ENCODE measurements at places on chromosomes 6 and 20. TPM values are rescaled to one million over a fixed set of nuclear protein-coding genes. Genes with fewer than 3 reads are reported as not detected.
A peak's percentile ranks its signal among the peaks of the same experiment; 100 is the strongest.

MLN gene
- total RNA-seq = not detected

CSTF1 gene
- 105 TPM for total RNA-seq

PAQR8 gene
- 1.7 TPM for total RNA-seq

PPP1R3G gene
- 0.18 TPM for total RNA-seq

BPIFB4 gene
- total RNA-seq = not detected

PRRT1 gene
- total RNA-seq = not detected

DNA sequence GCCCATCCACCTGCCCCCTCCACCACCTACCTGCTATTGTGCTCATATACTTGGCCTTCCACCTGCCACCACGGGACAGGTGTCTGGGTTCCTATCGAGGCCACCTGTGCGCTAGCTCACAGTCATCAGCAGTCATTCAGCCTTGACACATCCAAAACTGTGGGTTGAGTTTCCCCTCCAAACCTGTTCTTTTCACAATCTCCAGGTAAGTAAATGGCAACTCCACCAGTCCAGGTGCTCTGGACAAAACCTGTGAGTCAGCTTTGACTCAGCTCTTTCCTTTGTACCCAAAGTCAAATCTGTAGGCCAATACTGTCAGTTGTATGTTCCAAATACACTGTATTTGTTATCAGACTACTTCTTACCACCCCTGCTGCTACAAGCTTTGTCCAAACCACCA, 52.6 kb downstream of the SPTLC3 start:
- no peak overlapping the region for H3K4me3 ChIP-seq
- no peaks in the 10 kb centered on the region for H3K4me1 ChIP-seq
- H3K27me3 ChIP-seq = no peaks in the 10 kb centered on the region
- DNase-seq = no peak
- H3K27ac ChIP-seq = no peak overlapping the region
- no peaks in the 10 kb centered on the region for H3K36me3 ChIP-seq

DNA sequence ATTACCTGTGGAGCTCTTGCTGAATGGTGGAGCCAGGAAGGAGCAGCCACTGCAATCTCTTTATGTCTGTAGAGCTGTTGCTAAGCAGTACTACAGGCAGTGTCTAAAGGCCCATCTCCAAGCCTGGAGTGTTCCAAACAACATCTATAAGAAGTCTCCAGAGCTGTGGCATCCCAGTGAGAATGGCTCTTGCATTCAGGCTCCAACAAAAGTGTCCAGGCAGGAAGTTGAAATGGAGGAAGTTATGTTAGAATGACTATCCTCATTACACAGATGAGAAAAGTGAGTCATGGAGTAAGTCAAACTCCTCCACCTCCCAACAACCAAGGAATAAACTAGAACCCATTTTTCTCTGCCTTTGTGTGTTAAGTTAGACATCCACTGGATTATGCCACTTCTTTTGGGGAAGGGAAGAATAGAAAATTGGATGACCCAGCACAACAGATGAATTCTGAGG, 288.5 kb upstream of the STXBP5 start:
- no peaks in the 10 kb centered on the region for H3K36me3 ChIP-seq
- DNase-seq = peak; percentile 72
- H3K27me3 ChIP-seq = no peaks in the 10 kb centered on the region
- peaks cover 13% of the 10 kb centered on the region for H3K4me1 ChIP-seq

DNA sequence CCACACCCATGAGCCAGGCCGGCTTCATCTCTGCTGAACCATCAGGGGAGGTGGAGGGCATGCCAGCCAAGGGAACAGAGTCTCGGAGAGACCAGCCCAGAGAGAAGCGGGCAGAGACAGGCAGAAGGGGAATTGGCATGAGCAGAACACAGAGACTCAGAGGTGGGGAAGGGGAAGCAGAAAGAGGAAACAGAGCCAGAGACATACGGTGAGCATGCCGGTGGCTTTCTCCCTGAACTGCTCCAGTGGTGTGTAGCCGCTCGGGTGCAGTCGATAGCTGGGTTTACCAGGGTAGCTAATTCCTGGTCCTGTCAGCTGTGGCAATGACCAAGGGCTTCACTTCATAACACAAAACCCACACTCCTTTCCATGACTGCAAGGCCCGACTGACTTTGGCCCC, 83.6 kb upstream of the CCDC167 start:
- DNase-seq = no peak
- H3K27me3 ChIP-seq = peaks cover 29% of the 10 kb centered on the region
- H3K4me3 ChIP-seq = no peak overlapping the region
- H3K4me1 ChIP-seq = no peaks in the 10 kb centered on the region
- no peak overlapping the region for H3K27ac ChIP-seq

- peaks cover 34% of the 10 kb centered on the region for H3K4me1 ChIP-seq
- H3K4me3 ChIP-seq = no peak overlapping the region
- peak; percentile 85 for DNase-seq
- H3K36me3 ChIP-seq = no peaks in the 10 kb centered on the region
- H3K27ac ChIP-seq = peak overlapping the region; percentile 83
Observed at GRCh38 chr6:110325197-110325596, 33.0 kb downstream of the METTL24 start.

DNA sequence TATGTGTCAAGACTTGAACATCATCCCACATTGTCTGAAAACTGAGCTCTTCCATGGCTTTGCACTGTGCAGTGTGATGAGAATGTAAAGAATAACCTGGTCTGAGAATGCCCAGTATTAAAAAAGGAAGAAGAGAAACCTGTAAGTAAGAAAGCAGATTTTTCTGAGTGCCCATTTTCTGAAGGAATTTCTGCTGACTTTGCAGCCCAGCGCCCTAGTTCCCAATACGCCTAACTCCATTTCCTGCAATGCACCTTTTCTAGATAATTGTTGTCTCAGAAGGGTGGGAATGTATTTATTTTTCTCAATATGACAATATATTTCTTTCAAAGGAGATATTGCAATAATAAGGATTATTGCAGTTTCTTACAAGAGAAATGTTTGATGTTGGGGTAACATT, 231.5 kb downstream of the HAO1 start:
- H3K27ac ChIP-seq = no peak overlapping the region
- no peaks in the 10 kb centered on the region for H3K27me3 ChIP-seq
- no peaks in the 10 kb centered on the region for H3K4me1 ChIP-seq
- no peak for DNase-seq
- no peaks in the 10 kb centered on the region for H3K36me3 ChIP-seq
- H3K4me3 ChIP-seq = no peak overlapping the region

- H3K36me3 ChIP-seq = no peaks in the 10 kb centered on the region
- no peaks in the 10 kb centered on the region for H3K4me1 ChIP-seq
- H3K4me3 ChIP-seq = no peak overlapping the region
- H3K27me3 ChIP-seq = no peaks in the 10 kb centered on the region
- H3K27ac ChIP-seq = no peak overlapping the region
- no peak for DNase-seq
Observed at GRCh38 chr6:157551041-157551832, 170.2 kb downstream of the ZDHHC14 start.

GRCh38 chr6:136895901-136896300, 26.2 kb upstream of the SLC35D3 start:
- H3K27ac ChIP-seq = no peak overlapping the region
- no peaks in the 10 kb centered on the region for H3K27me3 ChIP-seq
- no peak for DNase-seq
- H3K4me1 ChIP-seq = no peaks in the 10 kb centered on the region
- H3K36me3 ChIP-seq = peaks cover 7% of the 10 kb centered on the region

- H3K4me1 ChIP-seq = peaks cover 3% of the 10 kb centered on the region
- no peak overlapping the region for H3K4me3 ChIP-seq
- DNase-seq = peak; percentile 36
- no peaks in the 10 kb centered on the region for H3K36me3 ChIP-seq
- H3K27ac ChIP-seq = no peak overlapping the region
- H3K27me3 ChIP-seq = no peaks in the 10 kb centered on the region
Observed at GRCh38 chr6:47161176-47161687, 119.1 kb upstream of the ADGRF1 start.

DNA sequence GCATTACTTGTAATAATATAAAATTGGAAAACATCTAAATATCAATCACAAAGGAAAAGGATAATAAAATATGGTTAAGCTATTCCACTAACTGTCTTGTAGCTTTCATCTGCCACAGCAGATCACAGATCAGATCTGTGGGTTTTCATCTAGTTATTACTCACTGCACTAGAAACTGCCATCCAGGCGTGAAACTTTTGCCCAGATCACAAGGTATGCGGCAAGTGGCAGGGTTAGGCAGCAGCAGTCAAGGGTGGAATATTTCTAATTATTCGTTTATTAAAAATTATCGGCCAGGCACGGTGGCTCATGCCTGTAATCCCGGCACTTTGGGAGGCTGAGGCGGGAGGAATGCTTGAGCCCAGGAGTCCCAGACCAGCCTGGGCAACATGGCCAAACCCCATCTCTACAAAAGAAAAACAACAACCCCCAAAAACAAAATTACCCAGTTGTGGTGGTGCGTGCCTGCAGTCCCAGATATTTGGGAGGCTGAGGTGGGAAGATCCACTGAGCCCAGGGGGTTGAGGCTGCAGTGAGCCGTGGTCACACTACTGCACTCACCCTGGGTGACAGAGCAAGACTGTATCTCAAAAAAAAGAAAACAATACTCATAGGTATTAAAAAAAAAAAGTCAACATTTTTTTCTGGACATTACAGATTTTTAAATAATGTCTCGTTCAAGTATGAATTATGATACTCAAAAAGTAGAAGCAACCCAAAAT, 32.1 kb downstream of the BEND3 start:
- H3K27ac ChIP-seq = no peak overlapping the region
- H3K36me3 ChIP-seq = no peaks in the 10 kb centered on the region
- DNase-seq = no peak
- no peaks in the 10 kb centered on the region for H3K27me3 ChIP-seq
- H3K4me3 ChIP-seq = no peak overlapping the region

- H3K4me3 ChIP-seq = no peak overlapping the region
- H3K27me3 ChIP-seq = peaks cover 15% of the 10 kb centered on the region
- no peak overlapping the region for H3K27ac ChIP-seq
- no peaks in the 10 kb centered on the region for H3K36me3 ChIP-seq
- H3K4me1 ChIP-seq = no peaks in the 10 kb centered on the region
- no peak for DNase-seq
Observed at GRCh38 chr6:106451439-106451838, 90.9 kb downstream of the CRYBG1 start.

DNA sequence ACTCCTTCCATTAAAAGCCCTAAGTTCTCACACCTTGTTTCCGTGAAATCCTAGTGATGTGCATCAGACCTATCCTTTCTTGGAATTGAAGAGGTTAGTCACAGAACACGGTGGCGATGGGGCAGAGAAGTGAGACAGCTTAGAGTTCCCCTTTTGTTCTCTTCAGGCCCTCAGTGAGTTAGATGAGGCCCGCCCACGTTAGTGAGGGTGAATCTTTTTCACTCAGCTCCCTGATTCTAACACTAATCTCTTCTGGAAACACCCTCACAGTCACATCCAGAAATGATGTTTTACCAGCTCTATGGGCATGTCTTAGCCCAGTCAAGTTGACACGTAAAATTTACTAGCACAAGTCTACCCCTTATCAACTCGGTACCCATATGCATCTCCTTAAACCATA, 172.7 kb upstream of the NOX3 start:
- H3K27me3 ChIP-seq = no peaks in the 10 kb centered on the region
- DNase-seq = no peak
- no peaks in the 10 kb centered on the region for H3K36me3 ChIP-seq
- no peak overlapping the region for H3K4me3 ChIP-seq
- peaks cover 3% of the 10 kb centered on the region for H3K4me1 ChIP-seq
- no peak overlapping the region for H3K27ac ChIP-seq

DNA sequence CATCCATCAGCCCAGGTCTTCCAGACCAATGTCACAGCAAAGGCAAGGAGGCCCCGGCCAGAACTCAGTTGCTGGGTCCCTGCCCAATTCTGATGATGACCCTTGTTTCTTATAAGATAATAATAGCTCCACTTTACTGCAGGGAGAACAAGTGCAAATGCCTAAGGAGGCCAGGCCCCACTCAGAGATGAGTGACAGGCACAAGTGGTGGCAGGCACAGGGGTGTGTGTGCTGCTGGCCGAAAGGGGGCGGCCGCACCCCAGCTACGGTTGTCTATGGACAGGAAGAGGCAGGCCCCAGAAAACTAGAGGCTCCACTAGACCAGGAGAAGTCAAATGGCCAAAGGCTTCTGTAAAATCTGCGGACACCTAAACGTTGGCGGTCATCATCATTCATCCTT, 28.6 kb downstream of the GNAS-AS1 start:
- H3K4me1 ChIP-seq = peaks cover 5% of the 10 kb centered on the region
- H3K4me3 ChIP-seq = no peak overlapping the region
- H3K27me3 ChIP-seq = no peaks in the 10 kb centered on the region
- no peak for DNase-seq
- H3K27ac ChIP-seq = no peak overlapping the region
- H3K36me3 ChIP-seq = 0 out of 2 replicates have a peak, but pooled peaks cover under 1% of the 10 kb centered on the region
